ENCODE measurements at places on chromosomes 1 and 21.

DNA sequence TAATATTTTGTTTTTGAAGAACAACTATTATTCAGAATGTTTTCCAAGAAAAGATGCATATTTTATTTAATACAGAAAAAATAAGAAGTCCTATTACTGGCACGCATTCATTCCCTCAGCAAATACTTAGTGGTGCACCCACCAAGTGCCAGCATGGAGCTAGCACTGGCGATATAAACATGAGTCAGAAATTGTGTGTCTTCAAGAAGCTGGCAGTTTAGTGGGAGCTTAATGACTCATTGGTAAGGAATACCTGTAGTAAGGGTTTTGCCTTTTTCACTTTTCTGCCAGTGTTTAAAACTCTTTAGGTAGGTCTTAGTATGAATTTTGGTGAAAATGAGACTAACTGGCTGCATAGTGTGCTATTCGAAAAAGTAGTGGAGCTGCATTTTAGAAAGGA, 6.3 kb downstream of the MAGI3 start:
- DNase-seq, result no peak

DNA sequence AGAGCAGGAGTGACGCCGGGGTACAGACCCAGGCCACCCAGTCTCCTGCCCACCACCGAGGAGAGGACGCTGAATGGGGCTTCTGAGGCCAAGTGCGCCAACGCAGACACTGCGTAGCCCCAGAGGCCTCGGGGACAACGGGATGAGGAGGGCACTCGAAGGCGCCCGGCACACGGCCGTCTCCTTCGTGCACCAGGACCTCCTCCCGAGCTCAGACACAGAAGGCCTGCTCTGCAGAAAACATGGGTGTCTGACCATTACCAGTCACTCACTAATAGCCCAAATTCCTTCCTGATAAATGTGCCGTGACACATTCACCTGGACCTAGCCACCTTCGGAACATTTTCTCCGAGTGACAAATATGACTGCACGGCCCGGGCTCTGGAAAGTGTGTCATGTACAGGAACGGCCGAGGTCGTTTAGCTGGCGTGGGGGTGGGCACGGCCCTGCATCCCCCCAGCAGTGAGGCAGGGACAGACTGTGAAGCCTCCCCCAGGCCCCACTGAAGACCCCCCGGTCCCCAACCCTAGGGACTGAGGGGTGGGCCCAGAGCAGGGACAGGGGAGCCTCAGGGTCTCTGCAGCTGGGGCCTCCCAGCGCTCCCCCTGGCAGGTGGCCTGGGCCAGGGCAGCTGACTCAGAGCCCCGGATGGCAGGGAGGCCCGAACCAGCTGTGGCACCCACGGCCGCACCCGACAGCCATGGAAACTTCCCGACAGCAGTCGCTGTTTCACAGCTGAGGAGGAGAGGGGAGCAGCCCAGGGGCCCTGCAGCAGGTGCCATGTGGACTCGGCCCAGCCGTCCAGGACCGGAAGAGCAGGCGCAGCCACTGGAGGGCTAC, 16.7 kb upstream of the COL6A2 start:
- no peak for DNase-seq

- DNase-seq, result peak; percentile 79
Observed at GRCh38 chr1:36150296-36151133, 1.2 kb upstream of the TRAPPC3 start.

DNA sequence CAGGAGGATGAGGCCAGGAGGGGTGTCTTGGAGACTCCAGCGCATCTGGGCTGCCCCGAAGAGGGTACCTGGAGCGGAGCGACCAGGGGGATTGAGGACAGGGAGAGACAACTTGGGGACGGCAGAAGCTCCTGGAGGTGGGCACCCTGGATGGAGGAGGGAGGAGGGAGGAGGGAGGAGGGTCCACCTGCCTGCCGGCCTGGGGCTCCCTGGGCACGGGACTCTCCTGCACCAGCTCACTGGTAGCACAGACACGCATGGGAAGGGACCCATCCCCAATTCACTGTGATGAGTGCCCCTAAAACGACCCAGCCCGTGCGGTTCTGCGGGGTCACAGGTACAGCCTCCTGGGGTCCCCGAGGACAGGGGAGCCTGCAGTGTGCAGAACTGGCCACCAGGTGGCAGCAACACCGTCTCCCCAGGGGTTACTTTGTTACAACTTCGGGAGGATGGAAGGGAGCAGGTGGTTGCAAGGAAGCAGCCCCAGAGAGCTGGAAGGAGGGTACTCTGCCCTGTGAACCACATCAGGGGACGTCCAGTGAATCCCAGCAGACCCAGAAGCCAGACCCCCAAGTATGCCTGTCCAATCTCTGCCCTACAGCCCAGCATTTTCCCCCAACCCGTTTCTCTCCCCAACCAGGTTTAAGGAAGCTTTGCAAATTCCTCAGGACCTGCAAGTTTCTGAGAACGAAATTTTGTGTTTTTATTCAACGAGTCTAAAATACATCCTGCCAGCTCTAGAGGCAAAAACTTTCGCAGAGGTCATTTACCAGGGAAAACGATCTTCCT, 482.4 kb downstream of the NPHP4 start:
- peak; percentile 45 for DNase-seq

DNA sequence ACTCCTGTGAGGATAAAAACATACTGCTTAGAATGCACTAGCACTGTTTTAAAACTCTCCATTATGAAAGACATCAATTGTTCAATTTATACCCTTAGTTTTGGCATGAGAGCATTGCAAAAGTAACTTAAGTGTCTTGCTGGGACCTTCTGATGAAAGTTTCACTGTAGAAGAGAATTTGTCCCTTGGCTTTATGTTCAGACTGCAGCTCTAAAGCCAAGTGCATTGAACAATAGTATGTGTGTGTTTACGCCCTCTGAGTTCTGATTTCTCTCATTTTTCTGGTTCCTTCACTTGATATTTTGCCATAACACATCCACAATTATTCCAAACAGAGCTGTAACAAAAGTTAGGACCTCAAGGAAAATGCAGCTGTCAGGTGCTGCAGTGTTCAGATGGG, 474.6 kb downstream of the DISC1 start:
- no peak for DNase-seq

DNA sequence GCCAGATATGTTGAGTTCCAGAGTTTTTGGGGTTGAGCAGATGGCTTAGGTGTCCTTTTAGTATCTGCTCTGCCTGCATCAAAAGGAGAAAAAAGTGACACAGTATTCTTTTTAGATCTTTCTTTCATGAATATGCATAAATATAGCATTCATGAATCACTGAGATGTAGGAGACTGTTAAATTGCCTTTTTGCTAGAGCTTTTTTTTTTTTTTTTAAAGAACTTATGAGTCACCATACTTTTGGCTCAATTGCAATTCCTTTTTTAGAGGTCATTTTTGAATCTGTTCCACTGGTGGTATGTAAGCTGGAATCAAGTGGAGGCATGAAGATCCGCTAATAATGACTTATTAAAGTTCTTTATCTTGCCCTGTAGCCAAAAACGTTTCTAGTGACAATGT, 480.9 kb upstream of the ZRANB2 start:
- DNase-seq, result no peak

GRCh38 chr1:29249170-29249691, 12.9 kb downstream of the PTPRU start:
- no peak for DNase-seq

DNA sequence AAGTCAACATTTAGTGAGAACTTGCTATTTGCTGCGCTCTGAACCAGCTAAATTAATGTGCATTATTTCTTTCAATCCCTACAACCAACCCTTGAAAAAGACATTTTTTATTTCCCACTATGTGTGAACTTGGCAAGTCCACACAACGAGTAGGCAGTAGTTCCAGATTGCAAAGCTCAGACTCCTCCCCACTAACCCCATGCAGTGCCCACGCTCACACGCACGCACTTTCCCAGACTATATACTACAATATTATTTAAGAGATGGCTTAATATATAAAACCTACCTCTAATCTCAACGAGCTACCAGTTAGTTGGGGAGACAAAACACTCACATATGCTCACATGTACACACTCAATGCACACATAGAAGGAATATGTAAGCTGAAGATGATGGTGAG, 671.2 kb downstream of the LMO4 start:
- no peak for DNase-seq

DNA sequence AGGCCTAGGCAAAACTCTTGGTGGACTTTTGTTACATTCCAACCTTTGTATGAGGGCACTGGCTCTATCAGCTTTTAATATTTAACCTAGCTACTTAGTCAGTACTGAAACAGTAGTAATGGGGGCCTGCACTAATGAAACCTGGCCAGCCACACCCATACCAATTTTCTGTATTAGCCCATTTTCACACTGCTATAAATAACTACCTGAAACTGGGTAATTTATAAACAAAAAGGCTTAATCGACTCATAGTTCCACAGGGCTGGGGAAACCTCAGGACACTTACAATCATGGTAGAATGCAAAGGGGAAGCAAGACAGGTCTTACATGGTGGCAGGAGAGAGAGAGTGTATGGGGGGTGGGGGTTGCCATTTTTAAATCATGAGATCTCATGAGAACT, 245.7 kb upstream of the RGS18 start:
- DNase-seq, result no peak

DNA sequence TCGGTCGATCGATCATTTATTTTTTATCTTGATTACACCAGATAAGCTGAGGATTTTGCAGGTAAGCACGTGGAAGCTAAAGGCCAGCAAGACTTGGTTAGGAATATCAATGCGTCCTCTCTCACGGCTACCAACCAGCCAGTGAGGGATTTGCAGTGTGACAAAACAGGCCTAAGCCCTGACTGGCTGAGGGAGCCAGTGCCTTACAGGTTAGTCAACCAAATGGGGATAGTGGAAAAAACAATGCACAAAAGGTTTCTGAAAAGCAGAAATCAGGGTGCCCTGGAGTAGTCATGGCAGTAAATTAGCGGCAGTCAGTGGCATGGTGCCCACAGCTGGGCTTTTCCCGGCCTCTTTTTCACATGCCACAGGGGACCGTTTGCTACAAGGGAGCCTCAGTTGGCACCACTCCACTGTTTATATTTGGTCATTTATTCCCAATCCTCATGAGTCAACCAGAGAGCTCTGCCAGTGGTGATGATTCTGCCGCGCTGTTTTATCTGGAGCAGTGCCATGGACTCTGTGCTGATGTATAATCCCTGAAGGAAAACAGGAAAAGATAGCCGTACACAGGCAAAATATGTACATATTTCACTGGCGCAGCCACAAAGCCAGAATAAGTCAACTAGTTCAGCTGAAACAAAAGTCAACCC, 167.6 kb downstream of the RHOU start:
- DNase-seq, result no peak

GRCh38 chr1:55138823-55139222, 76.3 kb downstream of the USP24 start:
- no peak for DNase-seq

DNA sequence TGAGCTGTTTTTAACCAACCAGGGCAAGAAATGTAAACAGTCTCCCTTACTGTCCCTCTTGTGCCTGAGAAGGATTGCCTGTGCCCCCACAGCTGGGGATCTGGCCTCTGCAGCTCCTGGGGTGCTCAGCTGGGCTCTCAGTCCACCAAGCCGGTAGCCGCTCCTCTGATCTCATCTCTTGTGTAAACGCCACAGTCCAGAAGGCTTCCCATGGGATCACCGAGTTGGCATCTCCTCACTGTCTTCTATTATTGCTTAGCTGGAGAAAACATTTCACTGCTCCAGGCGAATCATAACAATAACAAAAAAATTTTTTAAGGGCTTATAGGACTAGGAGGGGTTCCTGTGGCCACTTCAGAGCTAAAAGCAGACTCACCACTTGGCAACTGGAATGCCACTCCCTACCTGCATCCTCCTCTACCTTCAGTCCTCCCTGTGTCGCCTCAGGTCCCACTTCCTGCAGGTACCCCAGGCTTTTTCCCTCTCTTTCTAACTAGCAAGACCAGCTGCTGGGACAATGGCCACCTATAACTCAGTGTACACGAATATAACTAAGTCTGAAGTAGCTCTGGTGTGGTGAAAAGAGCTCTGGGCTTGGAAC, 75.8 kb downstream of the ATP1A1 start:
- no peak for DNase-seq

- no peak for DNase-seq
Observed at GRCh38 chr21:32299695-32300094, 1.0 kb downstream of the MRAP start.

DNA sequence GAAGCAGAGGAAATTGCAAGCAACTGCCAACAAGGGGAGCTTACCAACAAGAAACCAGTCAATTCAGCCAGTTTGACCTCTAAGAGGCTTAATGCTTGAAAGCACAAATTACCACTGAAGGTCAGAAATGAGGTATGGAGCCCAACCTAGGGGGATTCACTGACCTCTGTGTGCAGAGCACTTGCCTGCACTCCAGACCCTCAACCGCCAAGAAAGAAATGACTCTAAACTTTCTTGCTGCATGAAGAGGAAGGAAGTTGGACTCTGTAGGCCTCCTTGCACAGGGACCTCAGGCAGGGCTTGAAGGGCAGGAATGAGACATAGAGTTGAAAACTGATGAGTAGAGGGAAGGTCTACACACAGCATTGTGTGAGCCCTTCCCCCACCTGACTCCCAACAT, 10.0 kb downstream of the ARMH1 start:
- DNase-seq, result peak; percentile 75

DNA sequence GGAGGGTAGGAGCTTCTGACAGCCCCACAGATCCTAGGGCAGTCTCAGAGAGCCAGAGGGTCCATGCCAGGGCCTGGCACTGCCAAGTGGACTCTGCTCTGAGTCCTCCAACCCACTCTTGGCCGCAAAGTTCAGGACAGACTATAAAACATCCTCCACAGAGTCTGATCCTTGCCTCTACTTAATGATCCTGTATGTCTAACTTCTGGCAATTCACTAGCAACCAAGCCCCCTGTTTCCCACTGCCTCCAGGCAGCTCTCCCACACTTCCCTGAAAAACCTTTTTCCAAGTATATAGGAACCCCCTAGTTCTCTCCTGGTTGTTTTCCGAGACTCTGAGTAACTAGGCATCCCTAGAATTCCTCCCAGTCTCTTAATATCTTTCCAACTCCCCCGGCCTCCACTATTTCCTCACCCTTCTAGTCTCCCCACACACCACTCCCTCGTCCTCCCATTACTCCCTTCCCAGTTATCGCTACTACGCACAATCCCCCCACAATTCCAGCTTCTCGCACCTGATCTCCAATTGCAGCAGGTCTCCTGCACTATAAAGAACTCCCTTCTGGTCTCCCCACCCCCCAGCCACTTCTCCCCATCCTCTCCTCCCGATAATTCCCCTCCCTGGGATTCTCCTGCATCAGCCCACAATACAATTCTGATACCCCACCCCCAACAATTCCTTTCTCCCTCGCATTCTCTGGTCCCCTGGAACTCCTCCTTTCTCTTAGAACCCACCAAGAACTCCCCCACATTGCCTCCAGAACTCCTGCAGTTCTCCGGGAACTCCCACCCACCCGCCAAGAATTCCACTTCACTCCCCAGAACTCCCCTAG, 574 bp downstream of the IGSF9 start:
- no peak for DNase-seq

DNA sequence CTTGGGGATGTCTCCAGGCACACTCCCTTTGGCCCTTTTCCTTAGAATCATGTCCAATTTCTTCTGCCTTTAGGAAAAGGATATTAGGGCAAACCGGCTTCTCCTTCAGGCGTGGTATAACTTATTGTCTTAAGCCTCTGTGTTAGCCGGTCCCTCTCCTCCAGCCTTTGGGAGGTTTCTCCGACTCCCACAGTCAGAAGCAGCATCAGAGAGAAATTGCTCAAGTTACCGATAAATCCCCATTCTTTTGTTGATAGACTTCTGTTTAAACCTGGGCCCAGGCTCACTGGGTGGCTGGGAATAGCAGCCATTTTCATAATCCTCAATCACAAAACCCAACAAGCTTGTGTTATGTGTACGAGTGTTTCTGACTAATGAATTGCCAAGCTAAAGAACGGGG, 85.4 kb upstream of the KAZN start:
- no peak for DNase-seq

- no peak for DNase-seq
Observed at GRCh38 chr21:28473530-28474220, 519.0 kb downstream of the LTN1 start.

- no peak for DNase-seq
Observed at GRCh38 chr1:159827549-159827948, 876 bp downstream of the SLAMF8 start.
